CD4-positive, alpha-beta T cell treated with Interleukin-21 for 1 hour (primary cell): ENCODE measurements at places on chromosomes 12 and 14.

- DNase-seq, result no peak
Measured at GRCh38 chr12:27031531-27031930, 9.2 kb downstream of the MED21 start.

DNA sequence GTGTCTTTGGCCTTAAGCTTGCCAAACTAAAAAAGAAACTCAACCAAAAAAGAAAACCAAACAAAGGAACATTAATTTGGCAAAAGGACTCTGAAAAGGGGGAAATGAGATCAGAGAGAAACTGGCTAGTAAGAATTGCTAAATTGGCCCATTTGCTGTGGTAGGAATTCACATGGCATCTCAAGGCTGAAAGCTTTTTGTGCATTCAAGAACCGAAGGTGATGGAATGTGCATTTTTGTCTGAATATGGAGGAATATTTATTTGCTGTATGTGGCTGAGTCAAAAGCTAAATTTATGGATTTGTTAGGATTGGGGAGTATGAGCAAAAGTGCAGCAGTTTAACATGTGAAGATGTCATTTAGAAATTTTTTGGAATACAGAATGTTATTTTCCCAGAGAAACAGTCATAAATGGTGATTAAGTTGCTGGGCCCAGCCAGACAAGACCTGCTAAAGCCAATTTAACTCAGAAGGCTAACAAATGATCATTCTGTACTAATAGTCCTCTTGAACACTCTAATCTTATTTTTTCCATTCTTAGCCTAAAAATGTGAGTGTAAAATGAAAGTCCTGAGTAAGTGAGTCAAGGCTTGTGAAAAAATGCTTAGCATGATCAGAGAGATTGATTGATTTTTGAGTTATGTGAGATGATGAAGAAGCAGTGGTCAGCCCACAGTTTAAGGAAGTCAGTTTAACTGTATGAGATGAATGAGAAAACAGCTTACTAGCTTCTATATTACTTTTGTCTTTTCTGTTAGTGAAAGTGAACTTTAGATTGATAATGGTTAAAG, 94.1 kb downstream of the ANO6 start:
- no peak for DNase-seq

GRCh38 chr12:70709022-70709421, 71.8 kb upstream of the PTPRB start:
- no peak for DNase-seq

GRCh38 chr12:104319918-104320626, 16.5 kb downstream of the EID3 start:
- no peak for DNase-seq

DNA sequence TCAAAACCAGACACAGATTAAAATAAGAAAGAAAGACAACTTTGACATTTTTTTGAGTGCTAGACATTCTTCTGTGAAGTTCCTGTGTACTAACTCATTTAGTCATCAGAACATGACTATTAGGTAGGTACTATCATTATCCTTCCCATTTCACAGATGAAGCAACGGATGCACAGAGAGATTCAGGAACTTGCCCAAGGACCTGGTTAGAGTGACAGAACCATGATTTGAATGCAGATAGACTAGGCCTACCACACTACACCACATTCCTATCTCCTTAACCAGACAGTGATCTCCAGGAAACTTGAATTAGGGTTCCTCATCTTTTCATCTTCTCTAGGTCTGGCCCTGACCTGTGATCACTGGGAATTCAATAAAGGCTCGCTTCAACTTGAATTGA, 54.4 kb upstream of the MED13L start:
- DNase-seq, result no peak

DNA sequence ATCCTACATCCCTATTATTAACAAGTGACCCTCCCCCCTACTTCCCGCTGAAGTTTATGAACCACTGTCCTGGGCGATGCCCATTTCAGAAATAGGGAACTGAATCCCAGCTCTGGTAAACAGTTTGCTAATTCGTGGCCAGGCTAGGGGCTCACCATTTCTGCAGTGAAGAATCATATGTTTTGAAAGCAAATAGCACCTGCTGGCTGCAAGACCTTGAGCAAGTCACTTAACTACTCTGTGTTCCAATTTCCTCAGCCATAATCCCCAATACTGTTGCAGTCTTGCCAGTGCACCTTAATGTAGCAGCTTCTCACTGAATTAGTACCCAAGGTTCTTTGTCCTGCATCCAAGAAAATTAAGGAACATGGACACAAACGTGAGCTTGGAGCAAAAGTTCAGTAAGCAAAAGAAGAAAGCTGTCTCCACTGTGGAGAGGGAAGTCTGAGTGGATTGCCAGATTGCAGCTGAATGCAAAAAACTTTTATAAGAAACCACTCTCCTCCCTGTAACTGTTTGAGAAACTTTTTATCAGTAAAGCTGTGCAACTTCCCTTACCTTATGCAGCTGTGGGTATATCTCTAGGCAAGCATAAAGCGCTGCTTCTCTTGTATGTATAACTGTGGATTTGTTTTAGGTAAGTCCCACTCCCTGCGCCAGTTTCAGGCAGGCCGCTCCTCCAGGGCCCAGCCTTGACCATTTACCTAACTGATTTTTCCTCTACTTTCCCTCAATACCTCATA, 824 bp downstream of the OAS1 start:
- no peak for DNase-seq

- no peak for DNase-seq
Measured at GRCh38 chr12:3795492-3796133, 42.7 kb upstream of the CRACR2A start.

- DNase-seq, result no peak
Measured at GRCh38 chr14:89373185-89373584, 43.8 kb downstream of the FOXN3 start.

DNA sequence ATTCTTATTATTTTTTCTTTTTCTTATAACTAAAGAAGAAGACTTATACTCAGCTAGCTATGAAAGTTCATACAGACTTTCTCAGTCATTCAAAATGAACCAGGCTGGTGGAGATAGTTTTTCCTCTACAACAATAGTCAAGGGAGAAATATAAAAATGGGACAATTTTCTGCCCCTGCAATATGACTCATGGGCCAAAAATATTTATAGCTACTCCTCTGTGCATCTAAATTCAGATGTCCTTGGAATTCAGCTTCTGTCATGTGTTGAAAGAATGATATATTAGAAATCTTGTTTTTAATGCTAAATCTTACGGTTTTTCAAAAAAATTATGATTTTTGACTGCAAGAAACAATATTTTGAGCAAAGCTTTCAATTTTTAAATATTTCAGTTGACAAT, 237.2 kb upstream of the SYT10 start:
- DNase-seq, result no peak

DNA sequence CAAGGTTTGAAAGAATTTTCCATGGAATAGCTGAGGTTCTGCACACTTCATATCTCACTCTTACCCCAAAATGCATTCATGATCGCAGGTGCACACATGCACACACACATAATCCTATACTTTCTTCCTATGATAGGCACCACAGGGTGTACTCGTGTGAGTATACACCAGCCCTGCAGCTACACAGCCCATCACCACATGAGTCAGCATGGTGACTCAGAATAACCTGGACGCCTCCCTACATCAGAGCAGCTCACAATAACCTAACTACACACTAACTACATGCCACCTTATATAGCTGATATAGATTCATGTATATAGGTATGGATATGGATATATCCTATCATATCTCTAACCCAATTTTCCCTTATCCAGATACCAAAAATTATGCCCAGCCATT, 850.2 kb upstream of the TMEM132C start:
- no peak for DNase-seq

DNA sequence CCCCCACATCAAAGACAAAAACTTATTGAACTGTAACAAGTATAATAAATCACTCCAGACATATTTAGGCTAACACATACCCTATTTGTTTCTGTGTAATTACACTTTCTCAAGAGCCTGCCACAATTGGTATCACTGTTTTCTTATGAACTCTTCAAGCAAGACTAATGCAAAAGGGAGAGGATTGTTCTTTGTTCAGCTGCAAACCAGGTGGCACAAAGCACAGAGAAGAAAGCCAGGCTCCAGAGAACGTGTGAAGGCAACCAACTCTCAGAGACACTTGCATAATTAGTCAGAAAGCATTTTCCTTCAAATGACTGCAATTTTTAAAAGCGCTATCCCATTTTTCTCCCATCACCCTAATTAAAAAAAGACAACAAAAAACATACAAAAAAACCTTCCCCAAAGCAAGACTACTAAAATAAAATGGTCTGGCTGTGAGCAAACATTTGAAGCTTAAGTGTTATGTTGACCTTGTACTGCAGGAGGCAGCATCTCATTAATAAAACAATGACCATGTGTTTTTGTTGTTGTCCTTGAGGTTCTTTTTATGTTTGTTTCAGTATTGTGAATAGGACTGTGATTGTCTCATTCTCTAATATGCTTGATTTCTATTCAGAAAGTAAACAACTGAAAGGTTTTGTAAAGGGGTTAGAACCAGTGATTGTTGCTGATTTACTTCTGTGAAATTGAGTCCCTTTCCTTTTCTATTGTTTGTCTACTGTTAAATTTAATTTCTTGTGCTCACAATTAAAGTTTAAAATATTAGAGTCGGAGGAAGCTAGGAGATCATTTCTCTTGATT, 452.7 kb upstream of the PDE3A start:
- no peak for DNase-seq

DNA sequence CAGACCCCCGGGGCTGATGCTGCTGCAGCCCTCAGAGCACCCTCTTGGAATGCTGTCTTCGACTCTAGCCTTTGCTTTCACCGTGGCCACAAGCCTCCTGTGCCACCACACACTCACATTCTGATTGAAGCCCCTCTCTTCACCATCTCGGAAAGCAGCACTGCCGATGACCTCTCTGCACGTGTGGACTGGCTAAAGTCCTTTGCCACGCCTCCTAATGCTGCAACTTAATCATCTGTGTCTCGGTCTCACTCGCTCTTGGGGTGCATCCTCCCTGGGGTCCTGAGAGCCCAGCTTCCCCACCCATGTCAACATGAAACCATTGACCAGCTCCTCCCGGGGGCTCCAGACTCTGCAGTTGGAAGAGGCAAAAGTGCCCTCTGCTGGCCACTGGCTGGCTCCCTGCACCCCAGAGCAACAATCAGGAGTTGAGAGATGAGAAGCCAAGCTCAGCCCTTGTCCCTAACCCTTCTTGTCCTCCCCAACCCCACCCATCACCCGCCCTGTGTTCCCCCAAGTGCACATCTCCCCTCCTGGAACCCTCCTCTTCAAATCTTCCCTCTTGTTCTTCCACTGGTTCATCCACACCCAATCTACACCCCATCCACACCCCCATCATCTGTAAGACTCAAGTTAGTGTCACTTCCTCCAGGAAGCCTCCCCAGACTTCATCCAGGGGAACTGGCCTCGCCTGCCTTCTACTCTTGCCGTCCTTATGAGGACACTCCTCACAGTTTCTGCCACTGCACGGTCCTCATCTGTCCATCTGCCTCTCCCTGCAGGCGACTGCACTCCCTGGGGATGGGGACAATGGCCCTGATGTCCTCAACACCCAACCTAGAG, 23.6 kb upstream of the FAM181A start:
- no peak for DNase-seq
